Activated effector memory CD4-positive, alpha-beta T cell treated with anti-CD3 and anti-CD28 coated beads, Interleukin-2, amount 50 U/mL, for 16 hours (primary cell): ENCODE measurements at places on chromosomes 2 and 18.

- no peak for DNase-seq
Measured at GRCh38 chr18:55141318-55141717, 182.1 kb upstream of the CCDC68 start.

- no peak for DNase-seq
Measured at GRCh38 chr2:123693836-123694235, 331.3 kb upstream of the CNTNAP5 start.

DNA sequence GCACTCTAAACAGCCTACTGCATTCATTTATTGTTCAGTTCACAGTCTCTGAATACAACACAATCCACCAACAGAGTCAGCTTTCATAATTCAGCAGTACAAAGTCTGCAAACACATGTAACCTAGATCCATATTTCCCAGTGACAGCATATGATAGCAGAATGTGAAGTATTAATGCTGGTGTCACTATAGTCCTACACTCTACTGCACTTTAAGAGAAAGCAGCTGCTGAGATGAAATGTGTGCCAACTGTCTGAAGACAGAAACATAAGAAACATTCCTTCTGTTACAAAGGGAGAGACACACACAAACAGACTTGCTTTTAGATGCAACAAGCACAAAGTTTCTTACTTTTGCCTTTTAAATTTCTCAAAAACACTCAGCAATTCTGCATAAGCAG, 441.8 kb downstream of the ZEB2 start:
- no peak for DNase-seq

GRCh38 chr2:177015356-177015923, 197.2 kb upstream of the HNRNPA3 start:
- DNase-seq, result no peak

DNA sequence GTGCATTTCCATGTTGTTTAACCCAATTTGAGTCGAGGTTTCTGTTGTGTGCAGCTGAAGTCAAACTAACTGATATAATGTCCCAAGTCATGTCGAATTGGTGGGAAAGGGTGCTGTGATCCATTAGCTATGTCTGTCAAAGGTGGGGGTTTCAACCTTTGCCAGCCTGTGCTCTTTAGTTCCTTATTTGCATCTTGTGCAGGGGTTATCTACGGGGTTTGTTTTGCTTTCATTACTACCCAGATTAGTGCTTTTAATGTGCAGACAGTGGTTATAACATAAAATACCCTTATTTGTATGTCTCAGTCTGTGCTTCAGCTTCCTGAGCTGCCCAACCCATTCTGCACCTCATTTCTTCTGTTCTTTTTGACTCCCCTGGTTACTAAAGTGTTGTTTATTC, 271.9 kb upstream of the CXCR4 start:
- no peak for DNase-seq

GRCh38 chr2:127506510-127506909, 19.8 kb downstream of the IWS1 start:
- no peak for DNase-seq

- no peak for DNase-seq
Measured at GRCh38 chr2:19671916-19672315, 229.9 kb downstream of the TTC32 start.

DNA sequence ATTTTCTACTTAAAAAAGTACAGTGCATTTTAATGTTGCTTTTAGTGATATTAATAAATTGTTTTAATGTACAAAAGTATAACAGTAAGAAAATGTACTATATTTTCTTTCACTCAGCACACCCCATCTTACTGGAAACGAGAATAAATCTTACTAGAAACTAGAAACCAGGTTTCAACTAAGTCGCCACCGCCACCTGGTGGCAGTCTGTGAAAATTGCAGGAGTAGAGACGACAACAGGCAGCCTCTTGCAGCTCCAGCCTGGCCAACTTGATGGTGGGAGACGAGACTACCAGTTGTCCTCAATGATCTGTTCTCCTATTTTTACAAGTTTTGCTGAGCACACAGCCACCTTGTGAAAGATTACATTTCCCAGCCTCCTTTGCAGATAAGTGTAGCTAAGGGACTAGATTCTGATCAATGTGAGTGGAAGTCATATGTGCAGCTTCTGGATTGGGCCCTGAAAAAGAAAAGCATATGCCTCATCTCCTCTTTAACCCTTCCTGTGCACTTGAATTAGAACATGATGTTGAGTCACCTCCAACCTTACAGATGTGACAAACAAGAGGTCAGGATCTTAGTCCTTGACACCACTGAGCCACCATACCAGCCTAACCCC, 8.7 kb downstream of the OTOF start:
- peak; percentile 80 for DNase-seq
